ENCODE measurements at places on chromosomes 1 and 21.
A peak's percentile ranks its signal among the peaks of the same experiment; 100 is the strongest.

DNA sequence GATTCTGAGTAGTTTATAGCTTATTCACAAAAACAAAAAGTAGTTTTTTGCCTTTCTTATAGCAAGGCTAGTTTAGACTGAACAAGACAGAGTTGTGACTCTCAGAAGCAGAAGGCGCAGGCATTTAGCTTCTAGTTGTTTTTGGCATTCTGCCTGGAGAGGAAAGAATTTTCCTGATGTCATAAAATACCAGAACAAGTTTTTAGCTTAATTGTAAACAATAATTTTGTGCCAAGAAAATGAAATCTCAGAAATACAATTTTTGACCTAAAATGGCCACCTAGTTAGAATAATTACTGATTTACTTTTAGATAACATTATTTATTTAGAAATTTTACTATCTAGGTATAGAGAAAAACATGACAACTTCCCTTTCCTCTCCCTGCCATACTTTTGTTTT lies 1.0 kb downstream of the DNAJB4 start:
- DNase-seq, result peak; percentile 68

DNA sequence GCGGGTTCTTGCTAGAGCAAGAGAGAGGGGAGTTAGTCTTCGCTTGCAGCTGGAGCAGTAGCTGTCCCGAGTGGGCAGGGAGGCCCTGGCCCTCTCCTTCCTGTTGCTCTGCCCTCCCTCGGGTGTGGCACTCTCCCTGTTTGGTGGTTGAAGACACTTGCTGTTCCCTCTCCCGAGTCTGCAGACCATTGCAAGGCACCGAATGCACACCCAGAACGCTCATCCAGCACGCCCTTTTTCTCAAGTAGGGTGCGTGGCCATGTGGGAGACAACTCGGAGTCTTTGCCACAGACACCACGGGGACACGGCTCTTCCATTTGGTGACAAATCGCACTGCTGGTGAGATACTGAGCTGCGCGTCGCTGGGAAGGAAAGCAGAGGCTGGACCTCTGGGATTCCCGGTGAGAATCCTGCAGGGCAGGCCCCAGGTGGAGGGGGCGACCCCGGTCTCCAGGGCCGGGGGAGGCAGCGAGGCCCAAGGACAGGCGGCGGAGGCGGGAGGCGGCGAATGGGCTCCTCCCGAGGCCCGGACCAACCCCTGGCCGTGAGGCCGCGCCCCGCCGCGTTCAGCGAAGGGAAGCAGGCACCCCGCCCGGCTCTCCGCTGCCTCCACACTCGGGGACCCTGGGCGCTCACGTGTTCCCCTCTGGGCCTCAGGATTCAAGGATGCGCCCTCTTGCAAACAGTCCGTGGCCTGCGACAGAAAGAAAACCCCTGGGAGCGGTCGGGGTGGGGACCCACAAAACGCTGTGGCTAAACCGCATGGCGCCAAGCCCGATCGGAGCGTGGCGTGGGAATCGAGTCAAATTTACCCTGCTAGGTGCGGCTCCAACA lies 10.4 kb upstream of the TMEM200B start:
- DNase-seq, result no peak

DNA sequence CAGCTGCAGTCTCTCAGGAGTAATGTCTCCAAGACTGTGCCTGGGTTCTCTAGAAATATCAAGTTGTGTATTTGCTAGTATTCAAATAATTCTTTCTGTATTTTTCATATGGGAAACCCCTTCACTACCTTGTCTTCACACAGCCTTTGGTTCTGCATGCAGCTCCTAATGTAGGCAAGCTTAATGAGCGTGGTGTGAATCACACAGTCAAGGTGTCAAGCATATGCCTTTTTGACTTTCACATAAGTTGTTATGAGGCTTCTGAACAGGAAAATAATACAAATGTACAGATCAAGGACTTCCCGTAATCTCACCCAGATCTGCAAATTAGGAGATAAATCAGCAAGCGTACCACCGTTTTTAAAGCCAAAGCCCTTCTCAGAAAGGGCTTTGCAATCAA lies at the start of gene FCRL3:
Gene FCRL3 (minus strand): TSS at position 38 of the 400 bp plus-strand sequence. CDS start 280 bp downstream, outside the sequence.
- no peak for DNase-seq

GRCh38 chr1:190416239-190416638 lies 61.4 kb downstream of the BRINP3 start:
- DNase-seq, result no peak

DNA sequence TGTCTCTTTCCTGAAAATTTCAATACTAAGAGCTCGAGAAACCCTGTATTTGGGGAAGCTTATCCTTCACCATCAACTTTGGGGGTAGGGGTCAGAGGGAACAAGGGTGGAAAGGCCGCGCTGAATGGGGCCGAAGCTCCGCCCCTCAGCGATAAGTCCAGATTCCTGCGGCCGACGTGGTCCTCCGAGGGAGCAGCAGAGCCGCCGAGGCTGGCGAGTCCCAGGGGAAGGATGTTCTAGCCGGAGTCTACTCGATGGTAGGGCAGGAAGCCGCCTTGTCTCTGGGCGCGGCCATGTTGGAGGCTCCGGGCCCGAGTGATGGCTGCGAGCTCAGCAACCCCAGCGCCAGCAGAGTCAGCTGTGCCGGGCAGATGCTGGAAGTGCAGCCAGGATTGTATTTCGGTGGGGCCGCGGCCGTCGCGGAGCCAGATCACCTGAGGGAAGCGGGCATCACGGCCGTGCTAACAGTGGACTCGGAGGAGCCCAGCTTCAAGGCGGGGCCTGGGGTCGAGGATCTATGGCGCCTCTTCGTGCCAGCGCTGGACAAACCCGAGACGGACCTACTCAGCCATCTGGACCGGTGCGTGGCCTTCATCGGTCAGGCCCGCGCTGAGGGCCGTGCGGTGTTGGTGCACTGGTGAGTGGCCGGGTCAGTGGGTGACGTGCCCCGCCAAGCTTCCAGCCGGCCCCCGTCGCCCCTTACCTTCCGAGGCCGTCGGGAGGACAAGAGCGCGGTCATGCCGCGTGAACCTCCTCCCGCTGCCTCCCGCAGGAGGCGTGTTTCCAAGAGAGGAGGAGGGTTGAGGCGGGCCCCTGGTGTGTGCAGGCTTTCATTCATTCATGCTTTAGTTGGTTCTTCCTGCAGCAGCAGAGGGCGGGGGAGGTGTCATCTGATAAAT lies at the start of gene DUSP12:
Gene DUSP12 (plus strand): TSS at position 278 of the 899 bp plus-strand sequence. CDS start 16 bp downstream, at position 294.
- peak; percentile 94 for DNase-seq

GRCh38 chr1:43329995-43330751 lies 7.4 kb upstream of the MPL start:
- DNase-seq, result peak; percentile 55

DNA sequence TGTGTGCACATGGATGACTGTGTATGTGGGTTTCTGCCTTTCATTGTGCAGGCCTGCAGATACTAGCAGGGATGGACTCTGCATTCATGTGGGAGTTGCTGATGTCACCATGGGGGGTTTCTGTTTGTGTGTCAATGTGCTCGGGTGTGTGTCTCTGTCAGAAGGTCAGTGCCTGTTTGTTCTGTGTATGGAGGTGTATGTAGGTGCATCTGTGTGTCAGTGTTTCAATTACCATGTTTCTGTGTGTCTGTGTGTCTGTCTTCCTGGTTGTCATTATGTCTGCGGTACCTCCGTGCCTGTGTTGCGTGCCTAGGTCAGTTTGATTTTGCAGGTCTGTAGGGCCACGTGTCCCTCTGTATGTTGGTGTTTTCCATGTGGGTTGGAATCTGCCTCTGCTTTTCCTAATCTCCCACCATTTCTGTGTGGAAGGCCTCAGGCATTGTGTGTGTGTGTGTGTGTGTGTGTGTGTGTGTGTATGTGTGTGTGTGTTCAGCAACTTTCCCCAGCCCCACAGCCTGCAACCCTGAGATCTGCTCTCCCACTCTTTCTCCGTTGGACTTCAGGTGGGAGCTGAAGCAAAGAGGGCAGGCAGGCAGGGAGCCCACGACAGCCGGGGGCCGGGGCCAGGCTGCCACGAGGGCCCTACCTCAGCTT lies 36.7 kb upstream of the WASF2 start:
- DNase-seq, result peak; percentile 55

- DNase-seq, result no peak
Measured at GRCh38 chr1:202288177-202288576, 53.6 kb downstream of the UBE2T start.

GRCh38 chr1:191025896-191026642 lies 548.4 kb upstream of the BRINP3 start:
- DNase-seq, result no peak

DNA sequence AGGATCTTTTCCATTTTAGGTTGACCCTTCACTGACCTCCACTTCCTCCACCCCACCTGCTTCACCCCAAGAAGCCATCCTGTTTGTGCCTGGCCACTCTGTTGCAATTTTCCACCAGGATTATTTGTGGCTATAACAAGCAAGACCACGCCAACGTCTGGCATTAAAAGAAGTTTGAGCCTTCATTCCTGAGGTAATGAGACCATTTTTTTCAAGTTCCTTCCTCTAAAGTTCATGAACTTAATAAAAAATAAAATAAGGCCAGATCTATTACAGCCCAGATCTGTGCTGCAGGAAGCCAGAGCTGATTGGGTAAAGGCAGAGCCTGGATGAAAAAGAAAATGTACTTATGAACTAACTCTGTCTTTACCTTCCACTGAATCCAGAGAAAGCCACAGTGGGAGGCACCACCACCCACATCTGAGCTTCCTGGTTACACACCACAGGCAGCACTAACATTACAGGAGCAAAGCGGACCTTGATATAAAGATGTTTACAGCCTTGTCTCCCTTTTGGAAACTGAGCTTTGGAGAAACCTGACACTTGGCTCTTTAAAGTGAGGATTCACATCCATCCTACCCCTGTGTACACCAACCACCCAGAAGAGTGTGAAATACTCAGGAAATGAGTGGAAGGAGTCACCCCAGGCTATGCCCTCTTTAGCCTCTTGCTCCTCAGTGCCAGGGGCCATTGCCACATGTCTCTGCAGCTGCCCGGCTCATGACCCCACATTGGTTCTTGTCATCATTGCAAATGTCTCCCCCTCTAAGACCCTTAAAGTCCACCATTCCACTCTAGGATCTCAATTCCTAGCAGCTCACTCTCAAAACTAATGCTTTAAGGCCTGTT lies 293.6 kb downstream of the PLPP3 start:
- DNase-seq, result no peak

GRCh38 chr1:44326024-44326701 lies 28.9 kb downstream of the ERI3 start:
- DNase-seq, result no peak

DNA sequence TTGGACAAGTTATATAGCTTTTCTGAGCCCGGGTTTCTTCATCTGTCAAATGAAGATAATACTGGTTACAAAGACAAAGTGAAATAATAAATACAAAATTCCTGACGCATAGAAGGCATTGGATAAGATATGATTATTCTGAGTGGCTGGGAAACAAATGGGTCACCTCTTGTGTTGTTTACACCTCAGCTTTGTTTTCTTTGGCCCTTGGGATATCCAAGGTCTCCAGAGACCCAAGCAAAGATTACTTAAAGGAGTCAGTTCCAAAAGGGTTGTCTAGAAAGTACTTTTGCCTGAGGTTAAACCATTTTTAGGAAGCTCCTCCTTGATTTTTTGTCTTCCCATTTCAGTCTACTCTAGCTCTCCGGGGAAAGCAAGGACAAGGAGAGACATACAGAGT lies 9.7 kb downstream of the KHDRBS1 start:
- DNase-seq, result no peak

DNA sequence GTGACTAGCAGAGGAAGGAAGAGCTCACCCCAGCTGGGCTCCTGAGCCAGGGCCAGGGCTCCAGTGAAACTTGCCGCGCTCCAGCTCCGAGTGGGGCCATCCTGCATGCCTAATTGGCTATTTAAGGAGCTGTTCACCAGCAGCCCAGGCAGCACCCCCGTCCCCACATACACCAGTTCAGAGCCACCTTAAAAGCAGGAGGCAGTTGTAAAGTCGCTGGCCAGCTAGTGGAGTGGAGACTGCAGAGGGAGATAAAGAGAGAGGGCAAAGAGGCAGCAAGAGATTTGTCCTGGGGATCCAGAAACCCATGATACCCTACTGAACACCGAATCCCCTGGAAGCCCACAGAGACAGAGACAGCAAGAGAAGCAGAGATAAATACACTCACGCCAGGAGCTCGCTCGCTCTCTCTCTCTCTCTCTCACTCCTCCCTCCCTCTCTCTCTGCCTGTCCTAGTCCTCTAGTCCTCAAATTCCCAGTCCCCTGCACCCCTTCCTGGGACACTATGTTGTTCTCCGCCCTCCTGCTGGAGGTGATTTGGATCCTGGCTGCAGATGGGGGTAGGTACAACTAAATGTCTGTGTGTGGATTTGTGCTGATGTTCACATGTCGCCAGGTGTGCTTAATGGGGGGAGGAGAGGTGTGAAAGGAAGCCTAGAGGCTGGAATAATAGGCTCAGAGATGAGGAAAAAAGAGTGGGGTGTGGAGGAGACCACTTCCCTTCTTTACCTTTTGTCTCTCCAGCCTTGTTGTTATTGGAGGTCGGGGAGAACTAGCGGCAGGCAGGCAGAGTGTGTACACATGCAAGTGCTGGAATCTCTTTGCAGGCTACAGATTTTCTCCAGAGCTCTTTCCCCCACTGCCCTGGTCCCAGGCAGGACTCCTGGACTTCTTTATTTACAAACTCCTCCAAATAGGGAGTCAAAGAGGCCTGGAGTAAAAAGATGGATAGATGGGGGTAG lies at the start of gene CA14:
Gene CA14 (plus strand): TSS at position 151 of the 962 bp plus-strand sequence. CDS start 355 bp downstream, at position 506.
- DNase-seq, result no peak

DNA sequence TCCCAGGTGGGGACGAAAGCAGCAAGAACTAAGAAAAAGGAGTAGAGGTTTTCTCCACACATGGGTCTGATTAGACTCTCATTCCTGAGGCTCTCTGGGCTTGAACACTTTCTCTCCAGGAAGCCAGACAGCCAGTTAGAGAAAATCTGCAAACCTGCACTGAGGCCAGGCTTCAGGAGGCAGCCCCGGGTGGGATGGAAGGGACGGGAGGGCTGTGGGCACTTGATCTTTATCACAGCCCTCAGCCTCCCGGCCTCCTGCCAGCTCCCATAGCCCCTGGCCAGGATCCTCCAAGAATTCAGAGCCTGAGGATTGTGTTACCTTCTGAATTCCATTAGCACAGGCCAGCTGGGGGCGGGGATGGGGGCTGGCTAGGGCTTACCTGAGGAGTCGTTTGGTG lies 40.1 kb downstream of the SERTAD4 start:
- no peak for DNase-seq

GRCh38 chr1:85450832-85451231 lies 14.1 kb downstream of the DDAH1 start:
- no peak for DNase-seq

- DNase-seq, result no peak
Measured at GRCh38 chr1:47689894-47690293, 252.1 kb downstream of the FOXD2 start.

- no peak for DNase-seq
Measured at GRCh38 chr1:159890390-159890789, 9.6 kb downstream of the CFAP45 start.

GRCh38 chr1:233107130-233107660 lies 156.8 kb downstream of the NTPCR start:
- DNase-seq, result no peak

DNA sequence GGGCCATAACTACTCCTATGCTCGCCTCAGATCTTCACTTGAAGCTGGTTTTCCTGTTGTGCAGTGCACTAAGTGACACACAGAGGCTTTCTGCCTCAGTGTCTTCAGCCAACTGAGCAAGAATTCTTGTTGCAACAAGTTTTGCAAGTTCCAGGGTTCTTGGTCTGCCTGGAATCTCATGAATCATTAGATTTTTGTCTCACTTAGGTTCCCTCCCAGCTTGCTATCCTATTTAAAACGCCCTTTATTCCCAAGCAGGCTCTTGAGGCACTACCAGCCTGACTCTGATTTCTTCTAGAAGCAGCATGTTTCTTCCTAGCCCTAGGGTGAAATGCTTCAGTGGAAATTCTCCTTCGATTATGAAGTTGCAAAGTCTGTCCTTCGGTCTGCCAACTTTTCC lies 158.8 kb downstream of the C1orf21 start:
- DNase-seq, result peak; percentile 94
